ENCODE measurements at places on chromosomes 4 and X.

DNA sequence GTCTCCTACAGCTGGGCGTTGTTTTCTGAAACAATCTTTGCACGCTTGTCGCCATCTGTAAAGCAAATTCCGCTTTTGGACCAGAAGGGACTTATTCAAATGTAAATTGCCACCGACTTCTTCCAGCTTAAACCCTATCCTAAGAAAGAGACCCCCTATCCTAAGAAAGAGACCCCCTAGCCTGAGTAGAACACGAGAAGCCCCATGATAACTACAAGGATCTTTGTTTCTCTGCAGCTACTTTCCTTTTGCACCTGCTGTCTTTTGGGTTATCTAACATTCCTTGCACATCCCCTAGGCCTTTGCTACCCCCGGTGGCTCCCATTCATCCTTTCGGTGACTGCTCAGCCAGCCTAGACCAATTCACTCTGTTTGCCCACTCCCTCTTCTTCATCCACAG, 536.0 kb upstream of the PRKX start:
- no peak for DNase-seq

DNA sequence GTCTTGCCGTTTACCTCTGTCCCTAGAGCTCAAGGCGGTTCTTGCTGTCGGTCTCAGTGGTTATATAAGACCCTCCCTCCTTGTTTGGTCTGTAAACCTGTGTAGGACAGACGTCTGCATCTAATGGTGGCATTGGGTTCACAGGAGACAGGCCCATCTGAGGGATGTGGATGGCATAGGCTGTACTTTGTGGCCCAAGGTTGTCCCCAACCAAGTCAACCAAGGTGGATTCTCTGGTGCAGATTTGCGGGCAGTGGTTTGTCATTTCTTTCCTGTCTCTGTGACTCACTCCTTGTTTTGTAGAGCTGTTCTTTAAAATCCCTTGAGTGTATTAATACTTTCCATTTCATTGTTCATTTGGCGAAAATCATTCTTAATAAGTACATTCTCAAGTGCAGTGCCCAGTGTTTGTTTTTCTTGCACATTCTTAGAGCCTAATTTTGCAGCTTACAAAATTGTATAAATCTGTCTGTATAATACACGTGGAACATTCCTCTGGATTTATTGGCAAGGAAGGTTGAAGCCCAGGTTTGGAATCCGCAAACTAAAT, 68.0 kb upstream of the TLR2 start:
- DNase-seq: no peak

- no peak for DNase-seq
Observed at GRCh38 chr4:2295900-2296442, 34.1 kb upstream of the MXD4 start.

DNA sequence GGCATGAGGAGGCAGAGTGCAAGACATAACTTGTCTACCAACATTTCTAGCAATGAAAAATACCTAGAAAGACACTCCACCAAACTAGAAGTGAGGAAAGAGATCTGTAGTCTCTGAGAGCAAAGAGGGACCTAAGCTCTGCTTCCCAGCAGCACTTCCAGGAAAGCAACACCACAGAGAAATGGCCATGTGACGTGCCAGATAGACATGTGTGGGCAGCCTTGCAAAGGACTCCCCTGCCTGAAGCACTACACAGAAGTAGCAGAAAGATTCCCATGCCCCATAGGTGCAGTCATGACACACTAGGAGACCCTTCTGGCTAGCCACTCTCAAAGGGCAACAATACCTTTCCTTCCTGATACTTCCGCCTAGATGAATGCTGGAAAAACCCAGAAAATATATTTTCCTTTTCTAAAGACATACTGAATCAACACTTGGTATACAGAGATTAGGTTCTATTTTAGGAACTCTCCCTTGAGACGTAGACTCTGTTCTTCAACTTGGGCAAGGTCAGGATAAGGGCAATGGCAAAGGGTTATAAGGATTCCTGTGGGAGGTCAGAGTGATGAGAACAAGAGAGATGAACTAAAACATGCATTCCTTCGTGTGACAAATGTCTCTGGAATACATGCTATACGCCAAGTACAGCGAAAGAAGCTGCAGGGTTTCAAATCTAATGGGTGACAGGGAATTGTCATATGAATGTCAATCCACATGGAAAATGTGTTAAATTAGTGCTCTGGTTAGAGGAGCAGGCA, 187.5 kb upstream of the ETNPPL start:
- peak; percentile 51 for DNase-seq

DNA sequence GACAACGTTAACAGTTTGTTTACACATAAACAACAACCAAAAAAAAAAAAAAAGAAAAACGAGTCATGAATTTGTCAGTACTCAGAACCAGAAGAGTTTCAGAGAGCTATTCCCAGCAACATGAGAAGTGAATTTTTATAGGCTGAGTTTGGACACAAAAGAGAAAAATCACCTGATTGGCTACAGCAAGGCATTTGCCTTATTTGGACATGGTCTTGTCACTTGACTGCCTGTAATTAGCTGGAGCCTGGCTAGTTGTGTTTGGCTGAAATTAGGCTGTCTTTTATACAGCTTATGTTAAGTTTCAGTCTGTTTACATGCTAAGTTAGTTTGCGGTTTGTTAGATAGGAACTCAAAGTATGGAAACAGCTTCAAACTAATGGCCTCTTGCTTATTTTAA, 880 bp upstream of the TEX13A start:
- DNase-seq: no peak

GRCh38 chrX:110442635-110443034, 84.0 kb downstream of the RTL9 start:
- peak; percentile 35 for DNase-seq

GRCh38 chrX:13476384-13476783, 93.0 kb upstream of the EGFL6 start:
- DNase-seq: no peak

GRCh38 chrX:10159145-10159468, 2.3 kb downstream of the CLCN4 start:
- peak; percentile 50 for DNase-seq

GRCh38 chrX:10104958-10105658, 51.7 kb upstream of the CLCN4 start:
- no peak for DNase-seq
